Kidney epithelial cell (primary cell): ENCODE measurements at places on chromosomes 7 and 10. TPM values are rescaled to one million over a fixed set of nuclear protein-coding genes. Genes with fewer than 3 reads are reported as not detected.

- DNase-seq: no peak
Observed at GRCh38 chr7:27000496-27000895, 95.3 kb downstream of the HOXA1 start.

Gene FGL2
- 0.13 and 0.21 TPM in 2 replicates for total RNA-seq

DNA sequence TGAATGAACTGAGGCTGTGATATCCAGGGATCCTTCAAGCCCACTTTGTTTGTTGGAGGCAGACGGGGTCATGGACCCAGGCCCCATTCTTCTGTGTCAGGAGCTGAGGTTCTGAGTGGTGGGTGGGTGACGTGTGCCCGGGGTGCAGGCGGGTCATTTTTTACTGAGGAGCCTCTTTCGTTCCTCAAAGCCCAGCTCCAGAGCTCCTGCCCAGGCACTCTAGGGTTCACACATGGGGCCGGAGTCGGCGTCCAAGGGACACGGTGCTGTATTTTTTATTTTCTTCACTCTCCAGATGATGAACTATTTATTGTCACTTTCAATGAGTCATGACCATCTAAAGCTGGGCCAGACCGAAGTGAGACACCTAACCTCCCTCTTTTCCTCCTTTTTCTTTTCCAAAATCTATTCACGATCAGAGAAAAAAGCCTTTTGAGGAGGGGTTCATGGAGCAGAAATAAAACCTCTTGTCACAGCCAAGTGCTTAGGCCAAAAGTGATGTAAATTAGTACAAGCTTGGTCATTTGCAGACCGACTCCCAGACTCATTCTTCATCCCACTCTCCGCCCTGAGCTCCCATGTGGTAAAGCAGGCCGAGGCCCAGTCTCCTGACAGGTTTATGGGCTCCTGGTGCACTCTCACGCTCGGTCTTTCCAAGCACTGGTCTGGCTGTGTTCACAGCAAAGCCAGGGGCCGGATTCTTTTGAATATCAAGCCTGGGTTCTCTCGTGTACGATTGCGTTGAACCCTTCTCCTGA lies 41.4 kb upstream of the PITRM1 start:
- no peak for DNase-seq

DNA sequence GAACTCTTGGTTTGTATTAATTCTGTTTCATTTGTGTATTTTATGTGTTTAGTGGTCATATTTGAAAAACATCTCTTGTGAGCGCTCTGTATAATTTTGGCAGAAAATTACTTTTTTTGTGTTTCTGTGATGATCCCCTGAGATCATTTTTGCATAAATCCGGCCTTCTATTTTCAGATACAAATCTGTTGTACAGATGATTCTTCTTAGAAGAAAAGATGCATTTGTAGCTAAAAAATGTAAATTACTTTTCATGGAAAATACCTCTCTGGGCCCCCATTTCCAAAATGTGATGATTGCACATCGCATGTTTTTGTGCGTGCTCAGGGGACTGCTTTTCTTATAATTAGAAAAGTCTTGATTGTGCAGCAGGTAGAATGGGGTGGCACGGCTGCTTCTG lies 395.4 kb downstream of the LRMDA start:
- DNase-seq: no peak

DNA sequence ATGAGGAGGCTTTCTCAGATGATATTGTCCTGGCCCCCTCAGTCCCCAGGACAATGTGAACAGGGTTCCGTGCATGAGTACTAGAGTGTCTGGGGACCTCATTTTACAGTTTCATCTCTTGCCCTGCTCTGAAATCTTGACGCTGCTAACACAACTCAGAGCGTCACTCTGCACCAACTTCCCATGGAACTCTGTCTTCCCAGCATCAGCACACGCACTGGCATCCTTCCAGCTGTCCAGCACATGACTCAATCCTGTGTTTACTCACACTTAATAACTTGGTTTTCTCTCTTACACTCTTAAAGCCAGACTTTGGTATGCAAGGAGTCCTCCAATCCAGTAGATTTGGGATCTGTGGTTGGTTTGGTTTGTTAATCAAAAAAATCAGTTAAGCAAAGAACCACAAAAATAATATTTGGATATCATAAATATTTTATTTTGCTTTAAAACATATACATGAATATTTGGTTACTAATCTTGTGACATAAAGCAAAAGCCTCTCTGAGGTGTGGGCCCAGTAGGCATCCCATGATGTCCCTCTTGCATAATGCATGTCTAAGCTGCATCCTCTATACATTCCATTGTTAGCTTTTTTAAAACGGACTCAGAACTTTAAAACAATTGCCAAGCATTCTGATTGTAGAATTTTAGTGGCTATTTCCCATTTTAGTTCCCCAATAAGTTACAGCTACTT lies 131.0 kb downstream of the CXCL12 start:
- DNase-seq: no peak

Gene ZNF487
- 1.9 and 4.2 TPM in 2 replicates for total RNA-seq

DNA sequence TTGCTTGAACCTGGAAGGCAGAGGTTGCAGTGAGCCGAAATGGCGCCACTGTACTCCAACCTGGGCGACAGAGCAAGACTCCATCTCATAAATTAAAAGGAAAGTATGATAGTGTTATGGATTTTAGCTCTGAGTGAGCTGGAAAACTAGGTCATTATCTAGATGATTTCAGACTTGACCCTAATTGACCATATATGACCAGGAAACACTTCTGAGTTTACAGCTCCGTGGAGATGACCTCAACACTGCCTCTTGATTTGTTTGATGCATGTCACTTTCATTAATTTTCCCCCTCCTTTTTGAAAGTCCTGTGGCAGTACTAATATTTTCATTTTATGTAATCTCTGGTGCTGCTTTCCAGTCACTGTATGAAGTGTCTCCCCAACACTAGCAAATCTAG lies 7.8 kb upstream of the SEC61A2 start:
- DNase-seq: no peak
